Activated CD8-positive, alpha-beta memory T cell treated with anti-CD3 and anti-CD28 coated beads, Interleukin-2, amount 50 U/mL, for 4 hours (primary cell): ENCODE measurements at places on chromosomes 2 and 18.

DNA sequence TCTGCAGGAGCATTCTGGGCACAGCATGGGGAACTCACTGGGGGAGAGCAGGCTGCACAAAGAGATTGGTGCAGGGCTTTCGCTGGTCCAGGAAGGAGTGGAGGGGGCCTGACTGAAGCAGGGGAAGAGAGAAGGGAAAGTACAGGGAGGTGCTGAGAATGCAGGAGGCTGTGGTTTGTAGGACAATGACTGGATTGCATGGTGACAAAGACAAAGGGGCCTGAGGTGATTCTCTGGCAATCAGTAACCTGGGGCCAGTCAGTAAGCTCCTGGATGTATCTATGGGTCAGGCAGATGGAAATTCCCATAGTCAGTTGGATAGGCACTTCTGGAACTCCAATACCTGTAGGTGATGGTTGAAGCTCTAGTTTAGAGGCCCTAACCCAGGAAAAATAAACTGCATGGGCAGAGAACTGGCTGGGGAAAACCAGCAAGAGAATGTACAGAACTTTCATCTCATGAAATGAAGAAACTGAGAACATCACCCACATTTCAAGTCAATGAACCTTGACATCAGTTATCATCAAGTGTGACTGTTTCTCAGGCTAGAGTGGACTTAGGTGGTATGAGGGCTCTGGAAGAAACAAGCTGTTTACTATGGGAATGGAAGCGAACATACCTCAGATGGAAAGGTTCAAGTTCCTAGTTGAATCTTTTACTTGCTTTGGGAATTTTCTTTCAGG lies 193.2 kb downstream of the TPGS2 start:
- DNase-seq: no peak

DNA sequence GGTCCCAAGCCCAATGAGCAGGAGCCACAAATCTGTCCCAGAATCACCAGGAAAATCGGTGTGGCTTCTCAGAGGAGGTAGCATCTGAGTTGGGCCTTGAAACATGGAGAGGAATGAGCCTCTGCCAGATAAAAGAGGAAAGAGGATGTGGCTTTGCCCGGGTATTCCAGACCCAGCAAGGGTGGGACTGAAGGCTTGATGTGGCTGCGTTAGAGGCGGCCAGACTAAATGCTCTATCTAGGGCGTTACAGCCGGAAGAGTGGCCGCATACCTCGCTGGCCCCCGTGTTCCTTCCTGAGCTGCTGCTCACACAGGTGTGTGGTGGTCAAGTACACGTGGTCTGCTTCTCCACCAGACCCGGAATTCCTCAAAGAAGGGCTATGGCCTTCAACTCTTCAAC lies 33.9 kb upstream of the POMC start:
- no peak for DNase-seq

DNA sequence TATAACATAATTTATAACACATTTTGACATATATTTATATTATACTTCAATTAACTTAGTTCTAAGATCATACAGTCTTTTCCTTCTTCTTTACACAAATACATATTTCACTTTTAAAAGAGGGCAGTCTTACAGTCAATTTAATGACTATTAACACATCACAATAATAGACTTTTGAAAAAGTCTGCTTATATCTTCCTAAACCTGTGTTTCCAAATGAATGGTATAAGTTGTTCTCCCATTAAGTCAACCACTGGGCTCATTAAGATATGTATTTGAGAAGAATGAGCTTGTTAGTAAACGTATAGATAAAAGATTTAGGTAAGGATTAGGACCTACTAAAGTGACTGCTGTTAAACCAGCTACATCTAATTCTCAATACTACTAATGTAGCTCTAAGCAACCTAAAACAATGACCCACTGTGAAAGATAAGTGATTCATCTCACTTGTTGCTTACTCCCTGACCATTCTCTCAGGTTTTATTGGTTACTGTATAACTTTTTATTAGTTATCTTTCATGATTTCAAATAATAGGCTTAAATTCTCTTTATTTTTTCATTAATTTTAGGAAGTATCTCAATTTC lies 27.0 kb downstream of the SLC40A1 start:
- DNase-seq: no peak

- no peak for DNase-seq
These were observed 354.6 kb upstream of the SETBP1 start for GRCh38 chr18:44325903-44326635.

GRCh38 chr18:37464257-37464656 lies 101.3 kb downstream of the CELF4 start:
- no peak for DNase-seq

GRCh38 chr2:236873636-236874035 lies 212.1 kb upstream of the COPS8 start:
- no peak for DNase-seq

DNA sequence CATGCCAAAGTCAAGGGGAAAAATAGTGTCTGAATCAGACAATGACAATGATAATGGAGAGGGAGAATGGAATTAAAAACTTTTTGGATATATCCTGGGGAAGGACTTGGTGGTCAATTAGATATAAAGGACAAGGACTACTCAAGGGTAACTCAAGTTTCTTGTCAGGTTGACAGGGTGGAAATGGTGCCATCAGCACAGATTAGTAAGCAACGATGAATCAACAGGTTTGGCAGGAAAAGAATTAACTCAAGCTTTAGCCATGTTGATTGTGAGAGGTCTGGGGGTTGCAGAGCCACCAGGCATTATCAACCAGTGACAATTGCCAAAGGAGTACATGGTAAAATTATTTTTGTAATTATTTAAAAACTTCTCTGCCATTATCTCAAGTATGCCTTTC lies 35.8 kb upstream of the SPATS2L start:
- DNase-seq: no peak

DNA sequence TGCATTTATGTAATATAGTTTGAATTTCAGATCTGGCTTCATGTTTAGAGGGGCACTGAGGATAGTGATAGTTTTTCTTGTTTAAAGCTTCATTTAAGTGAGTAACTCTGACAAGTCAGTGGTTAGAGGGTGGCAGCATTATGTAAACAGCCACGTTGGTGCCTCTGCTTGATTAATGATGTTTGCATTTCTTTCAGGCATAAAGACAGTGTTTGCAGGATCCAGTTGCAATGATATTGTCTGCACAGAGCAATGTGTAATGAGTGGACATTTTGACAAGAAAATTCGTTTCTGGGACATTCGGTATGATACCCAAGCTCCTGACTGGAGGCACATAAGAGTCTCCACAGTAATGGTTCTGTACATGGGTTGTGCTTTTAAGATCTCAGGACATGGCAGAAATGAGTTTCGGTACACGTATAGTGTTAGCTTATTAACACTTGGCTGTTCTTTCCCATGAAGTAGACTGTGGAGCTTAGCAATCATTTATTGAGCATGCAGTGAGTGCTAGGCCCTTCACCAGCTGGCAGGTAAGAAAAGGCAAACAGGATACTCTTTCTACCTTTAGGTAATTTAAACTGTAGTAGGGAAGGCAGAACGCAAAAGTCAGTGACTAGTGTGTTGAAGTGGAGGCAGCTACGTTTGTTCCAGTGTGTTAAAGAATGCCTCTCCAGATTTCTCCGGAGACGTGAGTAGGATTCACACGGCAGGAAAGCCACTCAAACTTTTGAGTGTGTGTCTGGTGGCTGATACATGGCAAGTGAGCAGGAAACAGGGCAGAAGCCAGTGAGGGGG lies 17.4 kb upstream of the SAG start:
- DNase-seq: no peak

DNA sequence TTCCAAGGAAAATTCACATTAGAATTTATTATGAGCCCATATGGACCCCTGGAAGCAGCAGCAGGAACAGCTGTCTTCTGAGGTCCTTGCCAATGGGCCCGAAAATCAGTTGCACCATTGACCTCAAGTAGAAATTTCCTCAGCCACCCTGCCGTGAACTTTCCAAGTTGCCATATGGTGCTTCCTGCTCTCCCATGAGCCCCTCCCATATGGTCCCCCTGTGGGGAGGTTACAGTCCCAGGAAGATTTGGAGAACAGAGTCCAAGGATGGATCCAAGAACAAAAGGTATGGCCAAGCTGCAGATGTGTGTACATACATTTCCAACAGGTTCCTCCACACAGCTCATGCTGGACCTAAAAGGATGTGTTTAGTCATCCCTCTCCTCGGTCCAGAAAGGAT lies 34.6 kb downstream of the DIPK1C start:
- no peak for DNase-seq

DNA sequence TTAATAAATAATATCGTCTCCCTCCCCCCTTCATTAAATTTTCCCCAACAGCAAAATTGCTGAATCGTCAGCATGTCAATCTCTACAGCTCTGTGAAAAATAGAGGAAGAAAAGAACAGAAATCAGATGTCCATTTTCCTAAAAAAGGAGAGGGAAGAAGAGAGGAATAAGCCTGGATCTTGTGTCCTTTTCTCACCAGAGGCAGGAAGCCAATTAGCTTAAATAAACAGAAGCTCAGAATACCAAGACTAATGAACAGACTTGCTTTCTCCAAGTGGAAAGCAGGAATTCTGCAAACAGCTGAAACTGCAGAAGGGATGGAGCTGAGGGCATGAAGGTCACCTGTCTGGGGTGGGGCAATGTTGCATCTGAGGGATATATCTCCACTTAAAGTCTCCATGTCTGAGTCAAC lies 265.7 kb downstream of the CCDC85A start:
- DNase-seq: no peak

DNA sequence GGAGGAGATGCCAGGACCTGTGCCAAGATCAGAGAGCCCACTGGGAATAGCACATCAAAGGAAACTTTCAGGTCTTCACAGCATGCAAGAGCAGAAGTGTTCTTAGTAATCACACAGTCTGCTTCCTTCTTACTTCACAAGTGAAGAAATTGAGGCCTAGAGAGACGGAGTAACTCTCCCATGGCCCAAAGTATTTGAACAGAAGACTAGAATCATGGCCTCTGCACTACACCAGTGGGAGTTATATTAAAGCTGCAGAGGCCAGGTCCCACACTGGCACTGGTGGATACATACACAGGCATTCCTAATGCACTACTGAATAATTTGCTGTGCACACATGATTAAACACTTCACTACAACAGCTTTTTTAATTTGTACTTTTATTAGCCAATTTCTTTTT lies 107.6 kb upstream of the RMP24 start:
- DNase-seq: no peak

DNA sequence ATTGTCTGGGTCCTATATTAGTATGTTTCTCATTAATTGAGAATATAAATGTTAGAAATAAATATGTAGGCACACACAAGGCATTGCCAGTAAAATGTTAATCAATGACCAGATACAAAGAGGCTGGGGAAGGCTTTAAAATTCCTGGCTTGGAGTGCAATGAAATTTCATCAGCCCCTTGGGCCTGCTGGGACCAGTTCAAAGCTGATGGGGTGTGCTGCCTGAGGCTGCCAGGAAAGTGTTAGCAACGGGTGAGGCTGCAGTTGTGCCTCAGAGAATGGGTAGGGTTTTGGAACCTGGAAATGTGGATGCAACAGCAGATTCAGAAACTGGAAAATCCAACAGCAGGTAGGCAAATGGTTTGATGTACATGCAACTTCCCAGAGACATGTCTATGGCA lies 68.9 kb downstream of the DIPK1C start:
- DNase-seq: no peak

- no peak for DNase-seq
These were observed 71.0 kb upstream of the SP3 start for GRCh38 chr2:174035981-174036742.

DNA sequence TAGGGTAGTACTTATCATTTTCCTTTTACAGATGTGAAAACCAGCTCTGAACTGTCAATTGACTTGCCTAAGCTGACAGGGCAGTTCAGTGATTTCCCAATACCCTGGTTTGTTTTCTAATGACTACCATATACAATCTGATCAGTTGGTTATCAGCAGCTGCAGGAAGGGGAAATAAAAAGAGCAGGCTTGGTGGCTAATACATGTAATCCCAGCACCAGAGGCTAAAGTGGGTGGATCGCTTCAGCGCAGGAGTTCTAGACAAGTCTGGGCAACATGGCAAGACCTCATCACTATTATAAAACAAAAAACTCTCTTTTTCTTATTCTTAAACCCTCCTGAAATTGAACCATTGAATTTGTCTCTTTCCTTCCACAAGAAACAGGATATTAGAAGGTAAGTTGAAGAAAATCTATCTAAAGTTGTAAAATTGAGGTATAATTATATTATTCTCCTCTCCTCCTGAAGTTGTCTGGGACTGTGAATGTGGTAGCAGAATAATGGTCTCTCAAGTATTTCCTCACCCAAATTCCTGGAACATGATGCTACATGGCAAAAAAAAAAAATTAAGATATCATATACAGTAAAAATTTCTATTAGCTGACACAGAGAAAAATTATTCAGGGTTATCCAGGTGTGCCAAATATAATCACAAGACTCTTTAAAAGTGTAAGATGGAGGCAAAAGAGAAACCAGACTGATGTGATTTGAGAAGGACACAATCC lies 1441.6 kb downstream of the SUCLG1 start:
- DNase-seq: no peak

- no peak for DNase-seq
These were observed 21.9 kb downstream of the CAB39 start for GRCh38 chr2:230734247-230735175.

GRCh38 chr2:28997237-28997846 lies 16.2 kb downstream of the TOGARAM2 start:
- DNase-seq: no peak

DNA sequence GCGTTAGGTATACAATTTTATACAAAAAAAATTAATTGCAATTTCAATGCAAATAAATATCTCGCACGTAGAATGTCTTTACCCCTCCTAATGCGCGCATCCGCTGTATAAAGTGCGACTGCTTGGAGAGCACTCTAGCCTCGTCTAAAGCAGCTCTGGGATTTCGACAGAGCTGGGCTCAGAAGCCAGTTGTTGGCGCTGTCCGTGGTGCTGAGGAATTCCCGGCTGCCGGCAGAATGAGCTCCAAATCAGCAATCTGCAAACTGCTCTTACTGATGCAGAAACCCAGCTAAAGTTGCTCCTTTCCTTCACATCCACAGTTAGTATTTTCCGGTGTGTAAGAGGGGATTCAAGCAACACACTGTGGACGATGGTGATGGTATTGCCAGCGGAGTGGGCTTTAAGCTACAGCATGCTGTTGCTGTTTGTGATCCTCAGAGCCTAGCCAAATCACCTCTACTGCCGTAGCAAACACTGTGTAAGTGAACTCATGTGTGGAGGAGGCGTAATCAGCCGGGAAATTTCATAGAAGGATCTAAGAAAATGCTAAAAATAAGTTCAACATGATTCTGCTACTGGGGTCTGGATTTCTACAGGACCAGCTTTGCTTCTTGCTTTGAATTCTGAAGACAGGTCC lies at the start of gene VWC2L:
TSS of gene VWC2L (plus strand) at position 137 of the 637 bp plus-strand sequence. CDS start 3,140 bp downstream, outside the sequence.
- no peak for DNase-seq

- no peak for DNase-seq
These were observed 132.7 kb upstream of the EPC2 start for GRCh38 chr2:148511883-148512282.

DNA sequence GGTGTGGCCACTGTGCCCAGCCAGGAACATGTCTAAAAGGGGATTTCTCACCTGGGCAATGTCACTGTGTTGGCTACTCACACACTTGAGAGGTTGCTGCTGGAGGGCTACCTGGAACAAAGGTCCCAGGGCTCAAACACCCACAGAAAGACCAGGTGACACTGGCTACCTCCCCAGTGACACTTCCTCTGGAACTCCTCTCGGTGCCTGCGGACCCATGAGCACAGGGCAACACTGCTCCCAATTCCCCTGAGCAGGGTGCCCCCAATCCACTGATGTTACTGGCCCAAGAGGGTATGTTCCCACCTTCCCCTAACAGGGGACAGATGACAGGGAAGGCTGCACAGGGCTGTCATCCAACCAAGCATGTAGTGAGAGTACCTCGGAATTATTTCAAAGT lies 5.8 kb downstream of the NPPC start:
- no peak for DNase-seq
